ENCODE measurements at places on chromosomes 2 and 18. TPM values are rescaled to one million over a fixed set of nuclear protein-coding genes. Genes with fewer than 3 reads are reported as not detected.

The ITPRIPL1 gene
- 0.71 TPM for total RNA-seq

The FMNL2 gene
- total RNA-seq, result 24.8 TPM

The CD226 gene
- 2.3 TPM for total RNA-seq

DNA sequence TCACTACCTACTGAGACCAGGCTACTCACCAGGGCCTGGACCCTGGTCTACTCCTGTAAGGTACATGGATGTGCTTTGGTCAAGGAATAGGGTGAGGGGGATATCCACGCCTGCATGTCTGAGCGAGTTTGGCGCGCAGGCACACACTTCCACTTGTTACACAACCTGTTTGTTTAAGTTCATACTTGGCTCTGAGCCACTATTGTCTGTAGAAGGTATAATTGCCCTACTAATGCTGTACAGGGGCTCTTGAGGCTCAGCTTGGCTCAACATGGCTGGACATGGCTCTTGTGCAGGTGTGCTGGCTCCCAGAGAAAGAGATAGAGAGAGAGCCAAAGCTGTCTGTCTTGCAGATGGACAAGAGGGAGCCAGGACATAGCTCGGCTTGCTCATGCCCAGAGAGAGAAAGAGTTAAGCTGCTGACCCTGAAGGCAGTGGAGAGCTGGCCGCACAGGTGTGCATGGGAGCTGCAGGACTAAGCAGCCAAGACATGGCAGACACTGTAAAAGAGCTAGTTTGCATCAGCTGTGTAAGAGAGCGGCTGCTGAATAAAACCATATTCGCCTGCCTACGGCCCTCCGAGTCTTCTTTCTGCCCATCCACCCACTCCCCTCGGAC is 35.2 kb downstream of the NPPC start:
- no peak for DNase-seq

DNA sequence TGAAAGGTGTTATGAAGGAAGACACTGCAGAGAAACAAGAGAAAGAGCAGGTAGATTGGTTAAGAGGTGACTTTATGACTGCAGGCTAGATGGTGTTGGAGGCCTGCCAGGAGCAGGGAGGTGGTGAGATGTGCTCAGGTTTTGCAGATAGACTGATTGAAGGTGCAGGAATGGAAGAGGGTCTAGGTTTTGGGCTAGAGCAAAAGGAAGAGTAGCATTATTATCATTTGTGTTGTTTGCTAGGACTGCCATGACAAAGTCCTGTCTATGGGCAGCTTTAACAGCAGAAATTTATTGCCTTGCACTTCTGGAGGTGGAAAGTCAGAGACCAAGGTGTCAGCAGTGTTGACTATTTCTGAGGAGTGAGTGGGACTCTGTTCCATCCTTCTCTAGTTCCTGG is 172.9 kb upstream of the SOX11 start:
- DNase-seq, result no peak

- no peak for DNase-seq
These were observed 315.6 kb downstream of the LPIN1 start for GRCh38 chr2:12062053-12062395.

GRCh38 chr2:98381494-98381893 is 35.2 kb downstream of the CNGA3 start:
- no peak for DNase-seq

- no peak for DNase-seq
These were observed 335.5 kb downstream of the CLIP4 start for GRCh38 chr2:29450596-29451222.

DNA sequence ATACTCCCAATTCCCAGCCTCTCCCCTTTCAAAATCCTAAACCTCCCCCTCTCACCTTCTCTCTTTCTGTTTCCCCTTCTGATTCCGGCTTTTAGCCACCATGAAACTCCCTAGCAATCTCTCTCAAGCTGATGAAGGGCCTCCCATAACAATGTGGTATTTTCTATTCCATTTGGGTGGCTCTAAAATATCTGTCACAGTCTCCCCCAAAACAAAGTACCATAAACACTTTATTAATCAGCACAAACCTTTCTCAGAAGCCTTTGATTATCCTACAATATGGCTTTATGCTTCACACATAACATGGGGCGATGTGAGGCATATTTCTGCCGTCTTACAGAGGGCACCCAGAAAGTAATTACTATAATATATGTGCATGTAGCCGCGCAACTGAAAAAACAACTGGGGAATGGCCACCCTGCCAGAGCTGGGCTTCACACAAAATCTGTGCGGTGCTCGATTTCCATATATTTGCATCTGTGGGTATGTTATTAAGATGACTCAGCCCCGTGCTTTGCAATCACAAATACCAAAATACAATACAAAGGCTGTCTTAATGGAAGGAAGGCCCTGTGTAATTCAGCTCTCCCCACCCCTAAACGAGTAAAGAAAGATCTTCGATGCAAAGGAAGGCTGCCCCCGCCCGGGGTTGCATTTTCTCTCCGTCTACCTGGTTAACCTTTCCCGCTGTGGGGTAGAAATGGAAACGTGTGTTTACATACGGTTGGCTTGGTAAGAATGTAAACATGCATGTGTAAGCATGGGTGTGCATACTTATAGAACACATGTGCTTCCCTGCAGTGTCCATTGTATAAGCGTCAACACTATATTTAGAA is 81.4 kb downstream of the CELF4 start:
- DNase-seq, result no peak

DNA sequence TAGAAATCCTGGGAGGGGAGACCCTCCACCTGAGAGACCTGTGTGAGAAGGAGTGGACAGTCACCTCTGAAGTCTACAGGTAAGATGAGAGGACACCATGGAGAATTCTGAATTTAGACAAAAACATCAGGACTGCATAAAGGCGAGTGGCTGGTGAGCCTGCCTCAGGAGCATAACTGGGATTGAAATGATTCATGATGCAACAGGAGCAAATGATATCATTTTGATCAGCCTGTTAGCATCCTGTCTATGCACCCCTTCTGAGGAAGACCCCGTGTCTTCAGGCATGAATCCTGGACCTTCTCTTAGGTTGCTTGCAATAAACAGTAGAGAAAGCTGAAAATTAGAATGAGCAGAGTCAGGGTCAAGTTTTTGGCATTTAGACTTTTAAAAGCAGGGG is 245.8 kb downstream of the ETAA1 start:
- no peak for DNase-seq

Measured in adrenal gland (tissue), 19 donors.